Right atrium auricular region (tissue), 2 donors: ENCODE measurements at places on chromosomes 11 and 22. TPM values are rescaled to one million over a fixed set of nuclear protein-coding genes. Genes with fewer than 3 reads are reported as not detected.
A peak's percentile ranks its signal among the peaks of the same experiment; 100 is the strongest.

DNA sequence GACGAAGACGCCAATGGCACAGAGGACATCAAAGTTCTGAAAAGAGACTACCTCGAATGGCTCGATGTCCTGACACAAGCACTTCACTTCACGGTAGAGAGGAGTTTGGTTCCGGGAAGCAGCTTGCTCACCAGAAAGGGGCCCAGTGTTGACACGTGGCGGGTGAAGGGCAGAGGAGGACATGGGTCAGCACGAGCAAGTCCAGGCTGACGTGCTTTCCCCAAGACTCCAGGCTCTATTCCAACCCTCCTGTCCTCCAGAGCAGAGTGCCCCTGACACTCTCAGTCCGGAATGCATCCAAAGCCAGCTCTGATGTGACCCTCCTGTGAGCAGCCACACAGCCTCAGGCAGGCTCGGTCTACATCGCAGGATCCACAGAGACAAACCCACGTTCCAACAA lies 77.5 kb upstream of the BID start:
- DNase-seq = peak; percentile 68

GRCh38 chr11:58837707-58838388 lies 6.7 kb downstream of the GLYATL2 start:
- DNase-seq = no peak

Gene HEPN1
- not detected for total RNA-seq

GRCh38 chr11:13316528-13316961 lies 39.0 kb downstream of the BMAL1 start:
- no peak for DNase-seq

Gene APOBEC3F
- 6.3 TPM for total RNA-seq

DNA sequence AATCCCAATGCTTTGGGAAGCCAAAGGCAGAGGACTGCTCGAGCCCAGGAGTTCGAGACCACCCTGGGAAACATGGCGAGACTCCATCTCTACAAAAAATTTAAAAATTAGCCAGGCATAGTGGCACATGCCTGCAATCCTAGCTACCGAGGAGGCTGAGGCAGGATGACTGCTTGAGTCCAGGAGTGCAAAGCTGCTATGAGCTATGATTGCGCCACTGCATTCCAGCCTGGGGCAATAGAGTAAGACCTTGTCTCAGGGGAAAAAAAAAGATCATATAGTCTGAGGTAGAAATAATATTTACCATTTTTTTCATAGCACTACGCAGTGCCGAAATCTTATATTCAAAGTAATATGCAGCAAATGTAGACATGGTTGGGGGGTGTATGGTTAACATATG lies 47.8 kb downstream of the MRTFA start:
- DNase-seq = no peak

GRCh38 chr22:22879675-22880155 lies 7.9 kb upstream of the IGLL5 start:
- DNase-seq = no peak

- DNase-seq = no peak
These were observed 30.6 kb upstream of the NOX4 start for GRCh38 chr11:89521792-89522191.

Gene RASGRP2
- 30.4 TPM for total RNA-seq

GRCh38 chr22:26851125-26851524 lies 193.7 kb downstream of the MIAT start:
- DNase-seq = peak; percentile 18

Gene APOBEC3B
- not detected for total RNA-seq

Gene C22orf31
- not detected for total RNA-seq

Gene VPS37C
- 28.8 TPM for total RNA-seq

- no peak for DNase-seq
These were observed 55.3 kb downstream of the SHANK2 start for GRCh38 chr11:71197096-71197495.

Gene MS4A8
- not detected for total RNA-seq

- no peak for DNase-seq
These were observed 21.5 kb upstream of the ETS1 start for GRCh38 chr11:128608746-128609407.

DNA sequence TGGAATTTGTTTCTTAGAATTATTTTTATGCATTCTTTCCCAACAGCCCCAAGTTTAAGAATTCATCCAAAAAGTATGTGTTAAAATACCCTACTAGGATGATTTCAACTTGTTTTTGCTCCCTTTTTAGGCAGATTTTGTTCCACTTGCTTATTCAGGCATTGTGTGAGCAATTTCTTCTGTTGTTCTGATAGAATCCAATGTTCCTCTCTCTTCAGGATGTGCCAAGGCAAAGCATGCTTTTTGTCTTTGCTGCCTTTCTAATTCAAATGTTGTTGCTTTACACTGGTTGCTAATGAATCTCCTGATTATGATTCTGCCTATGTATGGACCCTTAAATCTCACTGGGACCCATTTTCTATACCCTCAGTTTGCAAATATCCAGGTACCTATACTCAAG lies 131.2 kb upstream of the ARHGAP42 start:
- no peak for DNase-seq

DNA sequence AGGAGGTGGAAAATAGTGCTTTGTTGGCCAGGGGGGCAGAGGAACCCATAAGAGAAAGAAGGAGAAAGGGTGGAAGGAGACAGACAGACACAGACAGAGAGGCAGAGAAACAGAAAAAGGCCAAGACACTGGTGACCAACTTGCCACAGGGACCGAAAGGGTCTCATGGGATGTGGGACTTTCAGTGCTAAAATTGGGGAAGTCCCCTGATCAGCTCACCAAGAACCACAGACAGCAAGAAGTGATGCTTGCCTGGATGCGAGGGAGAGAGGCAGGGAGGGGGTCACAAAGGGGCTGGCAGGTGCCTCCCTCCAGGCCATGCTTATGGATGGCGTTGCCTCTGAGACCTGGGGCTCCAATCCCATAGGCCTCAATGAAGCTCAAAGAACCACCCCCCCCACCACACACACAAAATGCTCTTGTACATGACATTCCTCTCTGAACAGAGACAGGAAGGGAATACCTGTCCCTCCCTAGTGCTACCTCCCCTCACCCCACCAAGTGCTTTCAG lies 413.4 kb downstream of the MN1 start:
- no peak for DNase-seq
